ENCODE measurements at places on chromosomes 7 and 10.

- DNase-seq, result no peak
Measured at GRCh38 chr10:88092973-88093372, 229.5 kb downstream of the PTEN start.

- no peak for DNase-seq
Measured at GRCh38 chr7:195010-195829, 2.8 kb downstream of the FAM20C start.

DNA sequence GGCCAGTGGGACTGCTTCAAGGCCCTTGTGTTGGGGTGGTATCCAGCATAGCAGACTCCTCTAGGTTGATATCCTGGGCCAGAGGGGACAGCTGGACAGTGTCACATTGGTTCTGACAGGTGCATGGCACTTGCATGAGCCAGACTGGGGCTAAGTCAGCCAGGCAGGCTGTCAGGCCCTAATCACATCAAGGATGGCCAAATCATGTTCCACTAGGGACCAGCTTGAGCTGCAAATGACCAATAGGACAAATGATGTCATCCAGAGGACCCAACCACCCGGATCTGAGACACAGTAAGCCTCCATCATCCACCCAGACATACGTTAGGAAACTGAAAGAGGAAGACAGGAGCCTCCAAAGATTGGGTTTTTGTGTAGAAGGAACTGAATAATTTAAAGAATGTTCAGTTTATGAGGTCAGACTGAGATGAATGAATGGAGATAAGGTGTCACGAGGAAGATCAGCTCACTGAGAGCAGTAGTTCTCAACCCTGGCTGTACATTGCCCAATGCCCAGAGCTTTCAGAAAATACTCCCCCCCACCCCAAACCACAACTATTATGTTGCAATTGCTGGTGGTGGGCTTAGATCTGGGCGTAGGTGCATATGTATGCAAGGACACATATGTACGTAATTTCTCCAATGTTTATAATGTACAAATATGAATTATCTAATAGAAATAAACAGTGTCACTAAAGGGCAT, 75.2 kb upstream of the INHBA start:
- DNase-seq, result no peak

DNA sequence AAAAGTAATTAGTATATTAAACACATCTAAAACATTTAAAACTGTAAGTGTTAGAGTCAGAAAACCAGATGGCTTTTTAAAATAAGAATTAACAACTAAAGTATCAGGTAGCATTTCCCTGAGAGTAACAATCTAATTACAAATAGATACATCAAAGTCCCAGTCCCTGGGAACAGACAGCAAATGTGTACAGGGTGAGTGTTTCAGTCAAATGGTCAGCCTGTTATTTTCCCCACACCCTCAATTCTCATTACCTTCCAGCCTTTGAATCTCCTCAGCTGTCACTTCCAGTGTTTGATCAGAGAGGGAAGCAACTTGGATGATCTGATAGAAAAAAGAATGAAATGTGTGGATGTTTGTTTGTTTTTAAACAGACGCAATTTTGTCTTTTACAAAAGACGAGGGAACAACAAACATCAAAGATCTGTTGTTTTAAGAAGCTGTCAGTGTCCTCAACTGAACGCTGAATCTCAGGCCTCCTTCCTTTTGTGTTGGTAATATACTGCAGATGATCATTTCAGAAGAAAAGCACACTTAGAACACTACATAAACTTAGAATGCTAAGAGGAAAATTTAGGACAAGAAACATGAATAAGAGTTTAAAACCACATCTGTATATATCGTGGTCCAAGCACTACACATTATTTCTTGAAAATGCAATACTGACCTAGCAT, 29.8 kb downstream of the CEP41 start:
- no peak for DNase-seq

- no peak for DNase-seq
Measured at GRCh38 chr7:150860978-150861295, 8.6 kb downstream of the AOC1 start.

DNA sequence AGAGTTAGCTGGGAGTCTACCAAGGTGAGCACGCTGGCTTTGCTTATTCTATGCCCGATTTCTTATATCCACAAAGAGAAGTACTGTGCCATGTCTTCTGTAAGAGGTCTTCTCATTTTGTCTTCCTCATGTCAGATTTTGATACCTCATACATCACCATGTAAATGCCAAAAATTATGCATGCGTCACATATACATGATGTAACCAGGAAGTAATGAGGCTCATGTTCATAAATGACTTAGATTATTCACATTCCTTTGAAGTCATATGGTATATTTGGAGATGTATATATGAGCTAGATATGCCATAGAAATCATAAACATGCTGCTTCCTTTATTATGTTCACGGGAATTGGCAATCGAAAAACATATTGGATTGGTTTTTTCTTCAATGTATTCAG, 97.7 kb upstream of the CELF2 start:
- no peak for DNase-seq

- DNase-seq, result no peak
Measured at GRCh38 chr10:107653832-107654287, 489.4 kb upstream of the SORCS1 start.

DNA sequence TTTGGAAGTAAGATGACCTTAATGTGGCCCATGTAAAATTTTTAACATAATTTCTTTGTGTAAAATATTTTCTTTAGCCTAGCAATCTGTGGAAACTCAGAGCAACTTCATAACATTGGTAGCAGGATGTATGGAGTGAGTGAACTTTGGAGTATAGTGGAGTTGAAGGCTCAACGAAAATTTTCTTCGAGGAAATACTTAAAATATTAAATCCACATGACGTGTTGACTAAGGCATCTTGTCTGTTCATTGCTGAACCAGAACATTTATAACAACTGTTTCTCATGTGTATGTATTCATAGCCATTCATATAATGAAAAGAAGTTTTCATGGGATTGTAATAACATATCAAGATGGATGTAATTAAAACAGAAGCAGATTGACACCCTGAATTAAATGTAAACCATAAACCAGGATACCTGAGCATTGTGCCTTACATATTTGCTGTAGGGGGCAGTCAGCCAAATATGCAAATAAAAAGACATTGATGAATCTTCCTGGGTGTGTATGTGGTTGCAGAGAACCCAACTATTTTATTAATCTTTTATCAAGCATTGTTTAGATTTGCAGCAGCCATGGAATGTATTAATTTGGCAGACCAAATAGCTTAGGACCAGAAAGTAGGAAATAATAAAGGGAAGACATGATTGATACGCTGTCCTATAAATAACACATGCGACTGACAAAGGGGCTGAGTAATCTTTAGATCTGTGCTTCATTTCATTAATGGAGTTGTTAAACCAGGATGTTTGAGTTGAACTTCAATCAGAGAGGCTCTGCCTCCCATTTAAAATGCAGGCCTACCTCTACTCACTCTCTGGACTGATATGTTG, 11.5 kb downstream of the AUTS2 start:
- no peak for DNase-seq

DNA sequence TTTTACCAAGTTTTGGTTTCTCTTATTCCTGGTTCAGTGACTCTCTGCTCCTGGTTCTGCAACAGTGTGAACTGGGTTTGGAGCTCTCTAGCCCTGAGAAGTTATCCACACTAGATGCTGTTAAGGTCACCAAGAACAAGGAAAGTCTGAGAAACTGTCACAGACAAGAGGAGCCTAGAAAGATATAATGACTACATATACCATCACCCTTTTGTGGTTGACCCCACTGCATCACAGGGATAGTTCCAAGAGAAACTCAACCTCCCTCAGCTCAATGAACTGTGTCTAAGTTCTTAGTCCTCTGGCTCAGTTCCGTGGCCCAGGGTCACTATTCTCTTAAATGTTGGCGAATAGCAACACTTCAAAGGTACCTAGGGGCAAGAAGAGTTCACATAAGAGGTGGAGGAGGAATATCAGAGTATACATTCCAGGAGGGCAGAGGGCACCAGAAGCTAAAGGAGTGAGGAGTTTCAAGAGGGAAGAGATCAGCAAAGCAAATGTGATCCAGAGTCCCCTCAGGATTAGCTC, 171.5 kb downstream of the BUB3 start:
- DNase-seq, result no peak

DNA sequence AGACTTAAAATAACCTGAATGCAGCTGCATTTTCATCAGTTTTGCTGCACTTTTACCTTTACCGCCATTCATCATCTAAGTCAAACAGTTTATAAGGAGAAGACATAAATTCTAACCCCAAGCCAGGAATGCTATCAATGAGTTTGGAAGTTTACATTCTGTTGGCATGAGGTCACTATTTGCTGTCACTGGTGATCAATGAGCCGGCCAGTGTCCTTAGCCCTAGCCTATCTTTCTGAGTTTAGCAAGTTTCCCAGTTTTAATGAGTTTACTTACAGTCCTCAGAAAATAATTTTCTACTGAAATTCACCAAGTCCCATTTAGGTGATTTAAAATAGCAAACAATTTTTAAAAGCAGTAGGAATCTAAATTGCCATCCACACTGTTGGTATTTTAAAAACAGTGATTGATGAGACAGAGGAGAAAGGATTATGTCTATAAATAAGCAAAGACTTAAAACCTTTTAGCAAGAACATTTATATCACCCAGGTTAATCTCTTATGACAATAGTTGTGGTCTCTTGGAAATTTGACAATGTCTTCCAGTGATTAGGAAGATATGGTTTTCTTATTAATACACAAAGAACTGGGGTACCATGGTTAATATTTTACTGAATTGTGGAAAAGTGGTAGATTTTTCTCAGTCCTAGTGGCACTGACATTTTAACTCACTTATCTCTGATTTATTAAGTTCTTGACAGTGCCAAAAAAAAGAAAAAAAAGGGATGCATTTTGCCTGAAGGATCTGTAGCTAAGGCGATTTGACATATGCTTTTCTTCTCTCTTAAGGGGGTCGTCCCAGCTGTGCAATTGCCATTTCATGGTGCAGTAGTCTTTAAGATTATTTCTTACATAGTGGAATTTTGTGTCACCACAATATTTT, 443.4 kb upstream of the ANKRD30A start:
- DNase-seq, result no peak

- no peak for DNase-seq
Measured at GRCh38 chr10:63457594-63457993, 8.2 kb downstream of the JMJD1C start.

GRCh38 chr7:138608275-138608674, 92.9 kb downstream of the SVOPL start:
- DNase-seq, result no peak

DNA sequence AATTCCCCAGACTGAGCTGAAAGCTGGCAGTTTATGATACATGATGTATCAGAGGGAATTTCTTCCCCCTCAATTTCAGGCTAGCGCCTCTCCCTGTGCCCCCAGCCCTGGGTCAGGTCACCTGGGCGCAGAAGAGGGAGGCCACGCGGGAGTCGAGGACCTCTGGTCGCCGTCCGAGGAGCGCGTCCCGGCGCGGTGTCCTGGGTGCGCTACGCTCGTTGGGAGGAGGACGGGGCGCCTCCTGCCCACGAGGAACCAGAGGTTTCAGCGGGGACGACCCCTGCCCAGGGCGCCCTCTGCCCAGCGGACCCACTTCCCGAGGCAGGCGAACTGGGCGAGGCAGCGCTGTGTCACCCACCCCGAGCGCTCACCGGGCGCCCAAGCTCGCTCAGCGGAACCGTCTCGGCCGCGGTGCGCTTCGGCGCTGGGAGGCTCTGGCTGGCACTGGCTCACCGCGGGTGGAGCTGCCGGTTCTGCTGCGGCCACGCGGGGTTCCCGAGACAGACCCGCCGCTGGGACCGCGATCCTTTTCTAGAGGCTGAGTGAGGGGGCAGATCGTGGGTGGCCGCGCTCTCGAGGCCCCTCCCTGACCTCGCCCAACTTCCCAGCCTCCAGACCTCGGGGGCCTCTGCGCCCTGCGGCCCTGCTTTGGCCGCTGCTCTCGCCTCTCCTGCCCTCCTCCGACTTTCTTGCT, at the start of gene FAM237B:
TSS of gene FAM237B (minus strand) at position 504 of the 694 bp plus-strand sequence. CDS start 1,556 bp downstream, outside the sequence.
- no peak for DNase-seq

- DNase-seq, result no peak
Measured at GRCh38 chr10:78559661-78560340, 509.0 kb upstream of the ZMIZ1 start.

DNA sequence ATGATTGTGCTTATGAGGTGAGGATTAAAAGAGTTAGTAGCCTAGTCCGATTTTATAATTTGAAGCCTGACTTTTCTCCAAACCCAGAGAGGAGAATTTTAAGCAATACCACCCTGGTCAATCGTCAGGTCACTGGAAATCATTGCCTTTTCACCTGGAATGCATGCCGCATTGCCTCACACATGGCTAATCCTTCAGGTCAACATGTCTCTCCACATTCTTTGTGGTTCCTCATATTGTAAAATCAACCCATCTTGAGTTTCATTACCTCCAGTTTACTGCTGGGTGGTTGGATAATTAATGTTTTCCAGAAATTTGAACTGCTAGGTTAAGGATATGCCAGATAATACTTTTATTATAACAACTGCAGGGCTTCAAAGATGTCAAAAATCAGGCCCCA, 55.6 kb upstream of the SEMA3E start:
- DNase-seq, result no peak

- DNase-seq, result no peak
Measured at GRCh38 chr10:12966067-12966466, 35.4 kb downstream of the CCDC3 start.

- peak; percentile 90 for DNase-seq
Measured at GRCh38 chr10:77889277-77889903, 37.2 kb downstream of the DLG5 start.

- DNase-seq, result no peak
Measured at GRCh38 chr10:28298951-28299350, 3.9 kb downstream of the MPP7 start.

- DNase-seq, result no peak
Measured at GRCh38 chr7:41065663-41066062, 637.2 kb downstream of the INHBA start.

- no peak for DNase-seq
Measured at GRCh38 chr7:66696774-66697191, 43.8 kb upstream of the RABGEF1 start.

DNA sequence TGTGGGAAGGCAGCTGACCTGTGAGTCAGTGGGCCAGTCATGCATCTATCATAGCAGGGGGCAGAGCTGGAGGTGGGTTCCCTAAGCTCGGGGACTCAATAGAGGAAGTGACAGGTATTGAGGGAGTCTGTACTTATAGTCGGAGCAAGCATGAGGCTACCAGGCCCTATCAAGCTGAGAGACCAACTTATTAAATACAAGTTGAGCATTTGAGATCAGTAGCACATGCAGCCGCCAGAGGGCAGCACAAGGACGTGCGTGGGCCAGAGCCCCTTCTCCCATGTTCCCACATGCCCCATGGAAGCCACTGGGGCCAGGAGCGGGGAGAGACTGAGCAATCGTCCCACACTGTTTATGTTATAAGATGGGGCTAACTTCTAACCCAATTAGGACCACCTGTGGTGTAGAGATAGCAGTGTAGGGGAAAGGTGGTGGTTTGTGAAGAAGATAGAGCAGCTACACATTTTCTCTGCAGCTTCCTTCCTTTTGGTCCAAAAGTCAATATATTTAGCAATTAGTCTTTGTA, 13.0 kb upstream of the STK31 start:
- DNase-seq, result no peak

- no peak for DNase-seq
Measured at GRCh38 chr7:17120756-17121155, 177.7 kb upstream of the AHR start.

GRCh38 chr7:128398016-128398840, 11.6 kb downstream of the IMPDH1 start:
- DNase-seq, result peak; percentile 31

Measured in substantia nigra (tissue), 51 donors.